Activated CD4-positive, alpha-beta T cell treated with anti-CD3 and anti-CD28 coated beads for 48 hours (primary cell): ENCODE measurements at places on chromosomes 16 and 17.

DNA sequence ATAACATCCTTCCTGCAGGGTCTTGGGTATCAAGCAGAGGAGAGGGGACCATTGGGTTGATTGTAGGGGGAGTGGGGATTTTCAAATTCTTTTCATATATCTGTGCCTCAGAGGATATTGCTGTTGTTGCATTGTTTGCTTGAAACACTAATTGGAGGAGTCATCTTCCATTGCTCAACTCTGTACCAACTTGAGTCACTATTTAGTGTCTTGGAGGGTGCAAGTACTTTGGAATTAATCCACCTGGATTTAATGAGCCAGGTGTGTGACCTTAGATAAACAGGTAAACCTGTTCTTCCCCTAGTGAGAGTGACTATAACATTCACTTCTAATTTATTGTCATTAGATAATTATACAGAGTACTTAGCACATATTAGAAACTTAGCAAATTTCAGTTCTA, 151.3 kb upstream of the CNTNAP4 start:
- DNase-seq: no peak

DNA sequence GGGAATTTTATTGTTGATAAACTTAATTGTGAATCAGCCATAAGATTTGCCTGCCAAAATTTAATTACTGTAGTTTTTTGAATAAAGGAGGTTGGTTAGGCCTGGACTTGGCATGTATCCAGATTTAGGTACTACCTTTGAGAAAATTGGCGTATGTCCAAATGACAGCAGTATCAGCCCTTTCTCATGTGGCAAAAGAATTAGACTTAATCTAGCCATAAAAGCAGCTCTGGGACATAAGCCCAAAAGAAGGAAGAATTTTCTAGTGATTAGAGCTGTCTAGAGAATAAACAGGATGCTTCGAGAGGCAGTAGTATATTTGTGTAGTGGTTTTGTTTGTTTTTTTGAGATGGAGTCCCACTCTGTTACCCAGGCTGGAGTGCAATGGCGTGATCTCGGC, 27.7 kb downstream of the PPM1E start:
- DNase-seq: no peak

- no peak for DNase-seq
These were observed 93.3 kb downstream of the BRIP1 start for GRCh38 chr17:61770043-61770442.

DNA sequence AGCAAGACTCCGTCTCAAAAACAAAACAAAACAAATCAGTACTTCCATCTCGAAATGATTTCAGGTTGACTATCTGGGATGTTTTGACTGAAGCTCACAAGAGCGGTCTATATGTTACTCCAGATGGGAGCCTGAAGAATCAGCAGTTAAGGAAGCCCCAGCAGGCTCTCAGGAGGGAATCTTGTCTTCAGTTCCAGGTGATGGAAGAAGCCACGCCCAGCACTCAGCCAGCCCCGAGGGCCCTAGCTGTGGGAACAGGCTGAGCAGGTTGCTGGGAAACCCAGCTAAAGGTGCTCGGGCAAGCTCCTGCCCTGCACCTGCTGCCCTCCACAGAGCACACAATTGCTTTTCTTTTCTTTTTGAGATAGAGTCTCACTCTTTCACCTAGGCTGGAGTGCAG, 32.4 kb downstream of the WIPI1 start:
- no peak for DNase-seq

- DNase-seq: no peak
These were observed 146.6 kb downstream of the TRIM37 start for GRCh38 chr17:58960068-58960467.

DNA sequence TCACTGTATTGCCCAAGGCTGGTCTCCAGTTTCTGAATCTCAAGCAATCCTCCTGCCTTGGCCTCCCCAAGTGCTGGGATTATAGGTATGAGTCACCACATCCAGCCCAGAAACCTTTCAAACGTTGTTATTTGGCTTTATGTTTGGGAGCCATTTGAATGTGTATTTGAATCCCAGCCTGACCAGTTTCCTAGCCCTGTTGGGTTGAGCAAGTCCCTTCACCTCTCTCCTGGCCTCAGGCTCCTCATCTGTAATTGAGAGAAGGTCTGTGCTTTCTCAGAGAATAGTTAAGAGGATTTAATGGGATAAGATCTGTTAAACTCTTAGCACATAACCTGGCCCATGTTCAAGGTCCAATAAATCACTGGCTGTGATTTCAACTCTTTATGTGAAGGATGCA, 385.8 kb upstream of the RBFOX1 start:
- DNase-seq: no peak

DNA sequence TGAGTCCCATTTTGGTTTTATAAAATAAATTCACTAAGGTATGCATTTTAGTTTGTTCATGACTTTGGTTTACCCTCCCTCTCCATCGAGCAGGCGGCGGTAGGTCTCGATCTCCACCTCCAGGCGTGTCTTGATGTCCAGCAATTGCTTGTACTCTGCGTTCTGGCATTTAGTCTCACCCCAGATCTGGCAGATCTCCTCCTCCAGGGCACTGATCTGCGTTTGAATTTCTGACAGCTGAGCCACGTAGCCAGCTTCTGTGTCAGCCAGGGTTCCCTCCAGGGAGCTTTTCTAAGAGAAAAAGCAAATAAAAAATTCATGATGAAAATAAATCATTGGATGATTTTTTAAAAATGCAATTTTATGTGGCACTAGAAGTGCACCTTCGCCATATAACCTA, 4.2 kb downstream of the KRT24 start:
- DNase-seq: no peak

DNA sequence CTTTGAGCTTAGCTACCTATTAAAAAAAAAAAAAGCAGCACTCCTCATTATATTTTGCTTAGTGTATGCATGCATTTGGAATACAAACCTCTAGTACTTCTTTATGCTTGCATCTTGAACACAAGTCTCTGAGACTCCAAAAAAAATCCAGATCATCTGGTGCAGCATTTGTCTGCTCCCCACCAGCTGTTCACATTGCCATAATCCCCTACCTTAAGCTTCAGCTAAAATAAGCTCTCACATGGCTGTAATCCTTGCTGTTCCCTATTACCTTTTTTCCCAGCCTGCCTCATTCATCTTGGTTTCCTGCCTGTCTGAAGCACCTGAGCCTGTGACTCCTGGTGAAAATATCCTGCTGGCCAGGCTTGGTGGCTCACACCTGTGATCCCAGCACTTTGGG, 7.5 kb upstream of the NFATC2IP start:
- no peak for DNase-seq

DNA sequence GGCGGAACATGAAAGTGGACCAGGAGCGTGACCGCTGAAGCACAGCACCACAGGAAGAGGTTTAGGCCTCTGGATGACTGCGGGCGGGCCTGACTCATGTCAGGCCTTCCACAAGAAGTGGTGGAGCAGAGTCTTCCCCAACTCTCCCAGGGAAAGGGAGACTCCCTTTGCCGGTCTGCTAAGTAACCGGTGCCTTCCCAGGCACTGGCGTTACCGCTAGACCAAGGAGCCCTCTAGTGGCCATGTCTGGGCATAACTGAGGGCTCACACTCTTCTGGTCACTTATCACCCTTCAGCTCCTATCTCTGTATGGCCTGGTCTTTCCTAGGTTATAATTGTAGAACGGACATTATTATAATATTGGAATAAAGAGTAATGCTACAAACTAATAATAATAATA, 1931.9 kb downstream of the TP53TG3F start:
- peak; percentile 48 for DNase-seq

DNA sequence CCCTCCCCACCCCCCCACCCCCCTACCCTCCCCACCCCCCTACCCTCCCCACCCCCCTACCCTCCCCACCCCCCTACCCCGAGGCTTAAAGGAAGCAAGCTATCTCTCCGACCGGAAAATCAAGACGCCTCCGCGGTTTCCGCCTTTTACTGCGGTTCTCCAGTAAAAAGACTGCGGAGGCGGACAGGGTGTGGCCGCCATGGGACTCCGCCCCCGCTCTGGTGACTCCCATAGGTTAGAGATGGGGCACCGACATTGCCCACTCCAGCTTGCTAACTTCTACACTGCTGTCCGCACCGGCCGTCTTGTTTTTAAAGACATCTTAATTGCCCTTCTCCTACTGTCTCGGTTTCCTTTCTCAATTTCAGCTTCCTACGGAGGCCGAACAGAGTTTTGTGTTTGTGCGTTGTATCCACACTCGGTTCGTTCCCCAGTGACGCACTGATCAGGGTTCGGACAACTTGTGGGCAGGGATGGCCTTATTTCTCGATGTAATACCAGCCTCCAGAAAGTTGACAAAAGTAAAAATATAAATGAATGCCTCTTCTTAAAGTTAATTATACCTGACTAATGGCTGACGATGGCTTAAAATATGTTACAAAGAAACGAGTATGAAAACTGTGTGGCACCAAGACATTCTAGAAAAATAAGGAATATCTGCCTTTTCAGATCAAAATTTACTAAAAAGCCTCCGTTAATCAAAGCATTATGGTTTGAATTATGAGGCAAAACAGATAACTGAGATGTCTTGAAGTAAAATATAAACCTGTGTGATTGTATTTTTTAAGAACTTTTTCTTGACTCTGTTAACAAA, 1.1 kb upstream of the ZNF200 start:
- DNase-seq: peak; percentile 46

DNA sequence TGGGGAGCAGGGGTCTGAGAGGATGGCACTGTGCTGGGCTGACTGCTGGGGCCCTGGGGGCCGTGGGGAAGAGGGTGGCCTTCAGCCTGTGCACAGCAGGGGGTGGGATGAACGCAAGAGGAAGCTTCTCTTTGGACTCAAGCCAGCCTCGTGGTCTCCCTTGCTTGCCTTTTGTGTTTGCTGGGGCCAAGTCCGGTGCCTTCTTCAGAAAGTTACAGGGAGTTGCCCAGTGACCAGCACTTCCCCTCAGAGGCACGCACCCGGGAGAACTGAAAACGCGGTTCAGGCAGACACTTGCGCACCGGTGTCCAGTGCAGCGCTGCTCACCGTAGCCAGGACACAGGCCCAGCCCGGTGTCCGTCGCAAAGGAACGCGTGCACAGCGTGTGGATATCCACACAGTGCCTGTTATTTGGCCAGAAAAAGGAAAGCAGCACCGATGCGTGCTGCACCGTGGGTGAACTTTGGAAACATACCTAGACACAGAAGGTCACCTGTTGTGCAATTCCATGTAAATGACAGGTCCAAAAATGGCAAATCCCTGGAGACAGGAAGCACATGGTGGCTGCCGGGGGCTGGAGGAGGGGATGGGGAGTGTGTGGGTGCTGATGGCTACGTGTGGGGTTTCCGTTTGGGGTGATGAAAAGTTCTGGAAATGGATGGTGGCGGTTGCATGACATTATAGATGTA, 29.4 kb upstream of the NUDT16L1 start:
- DNase-seq: no peak

GRCh38 chr17:49602783-49603182, 27.1 kb downstream of the NXPH3 start:
- no peak for DNase-seq

DNA sequence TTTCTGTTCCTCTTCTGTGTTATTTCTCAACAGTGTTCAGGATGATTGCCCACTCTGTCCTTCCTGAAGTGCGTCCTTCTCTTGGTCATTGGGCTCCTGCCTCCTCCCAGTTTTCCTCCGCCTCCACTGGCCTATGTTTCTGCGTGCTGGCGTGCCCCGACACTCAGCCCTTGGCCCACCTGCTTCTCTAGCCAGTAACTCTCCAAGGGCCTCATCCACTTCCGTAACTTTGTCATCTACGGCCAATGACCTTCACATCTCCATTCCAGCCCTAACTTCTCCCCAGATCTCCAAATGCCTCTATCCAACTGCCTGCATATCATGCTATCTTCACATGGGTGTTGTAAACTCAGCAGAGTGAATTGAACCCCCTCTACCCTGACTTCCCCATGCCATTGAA, 39.6 kb upstream of the RPL38 start:
- no peak for DNase-seq

GRCh38 chr17:64051153-64051552, 30.7 kb upstream of the ICAM2 start:
- no peak for DNase-seq

DNA sequence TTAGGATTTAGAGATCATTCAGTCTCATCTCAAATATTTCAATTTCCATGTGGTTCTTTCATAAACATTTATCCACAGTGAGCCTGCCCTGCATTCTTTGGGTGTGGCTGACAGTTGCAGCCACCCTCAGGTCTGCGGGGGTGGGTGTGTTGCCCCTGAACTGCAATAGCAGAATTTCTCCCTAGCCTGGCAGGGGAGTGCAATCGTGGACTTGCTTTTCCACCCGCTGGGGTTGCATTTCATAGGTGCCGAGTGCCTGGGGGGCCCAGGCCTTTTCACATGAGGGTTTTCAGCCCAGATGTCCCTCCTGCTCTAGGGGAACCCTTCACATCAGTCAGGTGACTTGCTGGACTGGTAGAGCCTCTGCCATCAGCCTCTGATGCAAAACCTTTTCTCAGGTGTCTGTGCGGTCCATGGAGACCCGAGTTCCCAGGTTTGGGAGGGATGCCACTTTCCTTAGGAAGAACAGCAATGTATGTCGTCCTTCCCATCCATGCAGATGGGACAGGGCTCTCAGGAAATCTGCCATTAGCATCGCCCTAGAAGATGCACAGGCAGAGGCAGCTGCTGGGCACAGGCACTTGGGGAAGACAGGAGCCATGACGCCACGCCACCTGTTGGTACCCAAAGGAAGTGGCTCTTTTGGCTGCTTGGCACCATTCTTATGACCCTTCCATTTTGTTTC, 2.4 kb upstream of the USP36 start:
- DNase-seq: peak; percentile 74

DNA sequence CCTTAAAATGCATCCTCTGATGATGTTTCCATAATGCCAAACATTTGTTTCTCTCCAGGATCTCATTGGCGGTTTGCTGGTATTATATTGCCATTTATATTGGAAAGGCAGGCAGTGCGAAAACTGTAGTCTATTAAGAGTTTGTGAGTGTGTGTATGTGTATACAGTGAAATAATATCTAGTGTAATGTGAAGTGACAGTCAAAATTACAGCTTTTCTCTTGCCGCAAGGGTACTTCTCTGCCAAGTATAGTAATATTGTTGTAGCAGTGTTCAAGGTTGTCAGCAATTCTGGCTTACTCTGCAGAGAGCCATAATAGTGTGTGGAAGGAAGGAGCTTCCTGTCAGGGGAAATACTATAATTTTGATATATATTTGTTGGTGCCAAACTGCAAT, 178.6 kb downstream of the WWOX start:
- DNase-seq: no peak

- no peak for DNase-seq
These were observed 6.2 kb downstream of the GGA2 start for GRCh38 chr16:23504076-23504452.
